ENCODE measurements at places on chromosomes 1 and 21.

GRCh38 chr1:200351826-200352549 lies 57.8 kb downstream of the ZNF281 start:
- DNase-seq: no peak

GRCh38 chr21:36690628-36691554 lies 8.0 kb upstream of the SIM2 start:
- DNase-seq: no peak

DNA sequence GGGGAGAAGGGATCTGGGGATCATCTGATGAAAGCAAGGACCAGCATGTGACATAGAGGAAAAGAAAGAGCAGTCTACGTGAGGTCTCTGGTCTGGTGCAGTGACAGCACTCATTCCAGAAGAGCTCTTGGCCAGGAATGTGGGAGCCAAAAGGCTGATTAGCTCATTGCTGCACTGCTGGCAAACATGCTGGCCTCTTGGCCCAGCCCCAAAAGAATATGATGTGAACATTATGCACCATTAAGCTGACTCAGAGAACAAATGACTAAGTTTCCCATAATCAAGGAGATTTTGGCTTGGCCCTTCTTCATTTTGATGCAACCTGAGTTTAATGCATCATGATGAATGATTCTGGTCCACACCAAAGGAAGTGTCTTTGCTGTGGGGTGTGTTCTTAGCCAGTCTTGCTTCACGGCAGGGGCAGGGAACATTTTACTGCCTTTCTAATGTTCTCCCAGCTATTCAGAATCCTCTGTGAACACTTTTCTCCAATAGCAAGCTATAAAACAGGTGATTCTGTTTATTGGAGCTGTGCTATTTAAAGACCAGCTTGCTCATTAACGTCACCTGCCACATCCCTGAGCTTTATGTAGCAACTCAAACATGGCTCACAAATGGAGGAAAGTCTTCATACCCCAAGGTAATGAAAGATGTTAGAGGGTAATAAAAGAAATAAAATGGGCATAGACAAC lies 55.1 kb downstream of the PCBP3 start:
- DNase-seq: no peak

- no peak for DNase-seq
Observed at GRCh38 chr1:116428576-116428975, 55.5 kb downstream of the ATP1A1 start.

DNA sequence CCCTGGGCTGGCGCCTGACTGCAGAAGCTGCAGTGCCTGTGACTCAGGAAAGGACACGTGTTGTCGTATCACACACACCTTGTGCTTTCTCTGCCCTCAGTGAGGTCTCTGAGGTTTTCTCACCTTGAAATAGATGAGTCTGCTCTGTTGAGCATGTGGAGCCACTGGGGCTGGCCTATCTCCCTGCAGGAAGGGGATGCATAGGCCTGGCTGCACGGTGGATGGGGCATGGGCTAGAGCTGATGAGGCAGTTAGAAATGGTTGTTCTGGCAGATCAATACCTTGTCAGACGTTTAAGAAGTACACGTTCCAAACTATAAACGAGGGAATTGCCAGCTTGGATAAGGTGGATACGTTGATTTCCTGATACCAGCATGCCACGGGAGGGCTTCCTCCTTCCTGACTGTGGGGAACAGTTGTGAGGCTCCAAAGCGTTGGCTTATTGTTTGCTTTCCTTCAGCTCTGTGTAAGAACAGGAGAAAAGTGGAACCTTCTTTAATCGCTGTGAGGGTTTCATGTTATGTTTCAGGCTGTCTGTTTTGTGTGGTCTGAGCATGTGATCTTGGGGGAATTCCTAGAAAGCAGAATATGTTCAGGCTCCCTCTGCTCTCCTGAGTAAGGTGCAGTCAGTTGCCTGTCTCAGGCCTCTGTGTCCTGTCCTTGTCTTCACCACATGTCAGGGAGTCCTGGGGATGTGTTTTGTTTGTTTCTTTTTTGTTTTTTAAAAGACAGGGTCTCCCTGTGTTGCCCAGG lies 44.8 kb downstream of the PCNT start:
- DNase-seq: no peak

DNA sequence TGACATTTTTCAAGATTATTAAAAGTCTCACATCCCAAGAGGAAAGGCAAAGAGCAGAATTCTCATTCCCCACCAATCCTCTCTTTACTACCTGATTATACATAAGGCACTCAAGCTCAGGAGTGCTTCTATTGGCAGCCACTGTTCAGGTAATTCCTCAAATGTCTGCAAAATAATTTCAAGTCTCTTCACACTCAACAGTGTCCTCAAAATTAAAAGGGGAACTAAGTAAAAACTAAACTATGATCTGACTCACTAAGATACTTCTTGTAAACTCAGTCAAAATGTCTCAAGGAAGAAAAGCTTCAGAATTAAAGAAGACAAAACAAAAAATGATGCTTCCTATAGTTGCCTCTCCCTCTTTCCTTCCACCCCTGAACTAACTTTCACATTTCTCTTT lies 135.6 kb downstream of the GPATCH2 start:
- DNase-seq: no peak

- DNase-seq: no peak
Observed at GRCh38 chr21:36396325-36396724, 11.1 kb downstream of the CHAF1B start.

- DNase-seq: no peak
Observed at GRCh38 chr1:232447125-232447524, 182.8 kb downstream of the SIPA1L2 start.

GRCh38 chr1:234962340-234962989 lies 166.2 kb downstream of the TOMM20 start:
- DNase-seq: no peak

DNA sequence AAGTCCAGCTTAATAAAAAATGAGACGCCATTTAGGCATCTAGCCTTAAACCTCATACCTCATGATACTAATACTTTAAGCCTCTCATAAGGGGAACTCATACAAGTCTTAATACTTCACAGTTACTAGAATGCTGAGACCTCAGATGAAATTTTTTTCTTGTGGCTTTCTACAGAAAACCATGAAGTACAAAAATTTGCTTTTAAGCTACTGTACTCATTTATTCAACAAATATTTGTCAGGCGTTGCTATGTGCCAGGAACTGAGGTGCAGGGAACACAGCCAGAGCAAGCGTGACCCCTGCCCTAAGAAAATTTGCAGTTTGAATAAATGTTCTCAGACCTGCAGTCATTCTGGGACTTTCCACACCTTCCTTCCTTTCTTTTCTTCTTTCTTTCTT lies 150.6 kb downstream of the MRPL39 start:
- no peak for DNase-seq

- DNase-seq: no peak
Observed at GRCh38 chr1:208668991-208669390, 424.8 kb upstream of the PLXNA2 start.

- DNase-seq: no peak
Observed at GRCh38 chr1:4203501-4203900, 303.4 kb upstream of the C1orf174 start.

GRCh38 chr1:219304227-219305226 lies 130.8 kb downstream of the LYPLAL1 start:
- no peak for DNase-seq

DNA sequence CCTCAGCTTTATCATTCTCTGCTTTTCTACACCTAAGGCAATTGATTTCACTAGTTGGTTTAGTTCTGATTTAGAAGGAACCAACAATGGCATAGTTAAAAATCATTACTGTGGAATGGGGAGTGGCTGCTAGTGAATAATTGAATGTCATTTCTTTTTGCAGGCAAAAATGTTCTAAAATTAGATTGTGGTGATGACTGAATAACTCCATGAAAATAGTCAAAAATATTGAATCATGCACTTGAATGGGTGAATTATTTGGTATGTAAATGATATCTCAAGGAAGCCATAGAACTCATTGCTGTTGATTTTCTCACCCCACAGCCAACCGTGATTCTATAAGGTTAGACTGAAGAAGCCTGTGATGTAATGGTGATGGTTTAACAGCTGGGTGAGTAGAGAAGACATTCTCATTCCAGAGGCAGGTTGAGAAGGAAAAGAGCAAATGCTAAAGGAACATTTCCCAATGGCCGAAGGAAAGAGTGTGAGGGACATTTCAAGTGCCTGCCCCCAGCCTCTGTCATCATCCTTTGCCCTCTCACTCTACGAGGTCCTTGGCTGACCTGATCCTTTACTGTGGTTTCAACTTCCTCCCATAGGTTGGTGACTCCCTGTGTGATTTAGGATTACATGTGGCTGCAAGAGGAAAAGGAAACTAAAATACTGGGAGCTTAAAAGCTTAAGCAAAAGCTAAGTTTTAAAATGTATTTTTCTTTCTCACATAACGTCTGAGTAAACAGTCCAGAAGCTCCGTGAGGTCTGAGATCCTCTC lies 12.5 kb downstream of the OVAAL start:
- DNase-seq: no peak

DNA sequence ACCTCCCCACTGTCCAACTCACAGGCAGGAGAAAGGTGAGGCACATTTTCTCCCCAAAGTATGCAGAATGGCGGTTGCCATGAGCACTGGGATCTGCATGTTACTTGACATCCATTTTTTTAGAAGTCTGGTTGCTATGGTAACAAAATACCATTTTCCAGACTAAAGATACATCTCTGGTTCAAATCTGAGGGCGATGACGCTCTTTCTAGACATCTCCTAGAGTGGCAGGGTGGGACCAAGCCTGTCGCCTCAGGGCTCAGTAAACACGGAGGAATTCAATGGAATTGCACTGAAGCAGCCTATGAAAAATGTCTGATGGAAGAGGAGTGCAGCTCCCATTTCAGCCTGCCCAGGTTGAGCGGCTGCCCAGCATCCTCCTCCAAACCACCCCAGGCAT lies 21.5 kb upstream of the FAM43B start:
- no peak for DNase-seq

DNA sequence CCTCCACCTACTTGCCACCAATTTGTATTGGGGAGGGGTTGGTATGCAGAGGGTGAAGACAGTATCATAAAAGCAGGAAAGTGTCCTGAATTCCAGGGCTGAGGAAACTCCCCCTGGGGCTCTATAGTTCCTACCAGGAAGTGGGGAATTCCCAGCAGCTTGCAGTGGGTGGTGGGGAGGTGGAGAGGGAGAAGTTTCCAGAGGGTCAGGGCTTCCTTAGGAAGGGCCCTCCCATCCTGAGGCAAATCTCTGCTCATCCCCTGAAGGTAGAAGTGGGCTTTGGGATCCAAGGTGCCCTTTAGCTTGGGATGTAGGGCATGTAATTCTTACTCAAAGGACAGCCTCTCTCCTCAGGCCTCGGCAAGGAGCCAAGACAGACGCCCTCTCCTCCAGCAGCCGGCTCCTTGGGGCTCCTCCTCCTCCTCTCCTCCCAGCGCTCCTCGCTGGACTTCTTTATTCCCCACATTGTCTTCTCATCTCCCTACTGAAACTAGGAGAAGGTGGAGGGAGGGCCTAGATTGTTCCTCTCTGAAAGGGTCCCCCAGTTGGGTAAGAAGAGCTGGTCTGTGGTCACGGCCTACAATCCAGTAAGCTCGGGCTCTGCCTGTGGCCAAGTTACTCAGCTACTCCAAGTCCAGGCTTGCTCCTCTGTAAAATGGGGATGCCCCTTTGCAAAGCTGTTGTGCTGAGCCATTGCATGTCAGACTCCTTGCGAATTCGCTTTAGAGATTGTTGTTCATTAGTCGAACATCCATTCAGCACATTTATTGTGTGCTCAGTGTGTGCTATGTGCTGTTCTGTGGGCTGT lies 17.9 kb upstream of the CSF1 start:
- DNase-seq: no peak

- no peak for DNase-seq
Observed at GRCh38 chr21:42722153-42722552, 68.7 kb downstream of the PDE9A start.

All from occipital lobe (tissue), 3 donors.